ENCODE measurements at places on chromosomes 5 and 9.

- no peak for DNase-seq
Observed at GRCh38 chr9:79663878-79664277, 92.1 kb downstream of the TLE4 start.

DNA sequence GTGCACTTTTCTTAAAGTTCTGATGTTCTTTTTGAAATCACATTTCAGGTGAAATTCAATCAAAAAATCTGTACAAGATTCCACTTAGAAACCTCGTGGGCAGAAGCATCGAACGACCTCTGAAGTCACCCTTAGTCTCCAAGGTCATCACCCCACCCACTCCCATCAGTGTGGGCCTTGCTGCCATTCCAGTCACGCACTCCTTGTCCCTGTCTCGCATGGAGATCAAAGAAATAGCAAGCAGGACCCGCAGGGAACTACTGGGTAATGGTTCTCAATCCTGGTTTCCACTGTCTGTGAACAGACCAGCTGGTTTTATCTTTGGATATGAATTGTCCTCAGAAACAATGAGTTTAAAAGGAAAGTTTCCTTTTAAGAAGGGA, 8.1 kb upstream of the SLC2A8 start:
- DNase-seq = no peak

DNA sequence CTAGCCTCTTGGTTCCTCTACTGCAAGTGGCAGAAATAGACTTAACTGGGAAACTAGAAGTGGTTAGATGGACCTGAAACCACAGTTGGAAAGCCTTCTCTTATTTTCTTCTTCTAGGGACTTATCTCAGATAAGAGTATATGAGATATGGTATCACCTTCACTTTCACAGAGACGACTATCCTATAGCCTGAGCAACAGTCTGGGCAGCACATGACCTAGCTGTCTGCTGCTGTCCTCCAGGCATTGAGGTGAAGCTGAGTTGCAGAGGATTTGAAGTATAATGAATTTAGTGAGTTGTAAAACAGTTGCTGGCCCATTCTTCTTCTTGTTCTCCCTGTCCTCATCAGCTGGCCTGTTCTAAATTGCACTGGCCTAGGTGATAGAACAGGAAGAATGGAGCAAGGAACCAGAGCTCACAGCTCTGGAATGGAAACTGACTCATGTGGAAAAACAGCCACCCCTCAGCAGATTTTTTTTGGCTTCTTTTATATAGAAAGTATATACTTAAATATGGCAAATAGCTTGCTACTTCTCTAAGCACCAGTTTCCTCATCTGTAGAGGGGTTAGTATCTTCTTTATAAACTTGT, 27.8 kb downstream of the RECK start:
- no peak for DNase-seq

GRCh38 chr5:6452622-6453504, 4.2 kb downstream of the UBE2QL1 start:
- DNase-seq = no peak

GRCh38 chr5:179381691-179382090, 36.4 kb upstream of the ADAMTS2 start:
- DNase-seq = no peak

Data from progenitor cell of endocrine pancreas (in vitro differentiated cells).